ENCODE measurements at places on chromosomes 5 and 9.

- no peak for DNase-seq
These were observed 378.2 kb downstream of the ACTL7B start for GRCh38 chr9:108477529-108478006.

DNA sequence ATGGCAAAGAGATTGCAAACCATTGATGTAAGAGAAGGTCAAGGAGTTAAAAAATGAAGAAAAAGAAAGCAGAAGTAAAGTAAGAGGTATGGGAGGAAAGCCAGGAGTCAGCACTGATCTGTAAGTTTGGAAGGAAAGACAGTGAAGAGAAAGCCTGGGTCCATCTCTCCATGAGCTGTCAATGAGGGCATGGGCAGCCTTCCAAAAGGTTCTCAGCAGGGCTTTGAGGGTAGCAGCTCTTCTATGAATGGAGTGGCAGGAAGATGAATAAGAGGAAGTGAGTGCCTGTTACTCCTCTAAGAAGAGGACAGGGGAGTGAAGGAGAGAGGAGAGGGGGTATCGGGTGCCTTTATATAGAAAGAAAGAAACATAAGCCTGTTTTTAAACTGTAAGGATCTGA is 97.1 kb downstream of the ADCY2 start:
- no peak for DNase-seq

- no peak for DNase-seq
These were observed 330.8 kb downstream of the KDM4C start for GRCh38 chr9:7088611-7089010.

DNA sequence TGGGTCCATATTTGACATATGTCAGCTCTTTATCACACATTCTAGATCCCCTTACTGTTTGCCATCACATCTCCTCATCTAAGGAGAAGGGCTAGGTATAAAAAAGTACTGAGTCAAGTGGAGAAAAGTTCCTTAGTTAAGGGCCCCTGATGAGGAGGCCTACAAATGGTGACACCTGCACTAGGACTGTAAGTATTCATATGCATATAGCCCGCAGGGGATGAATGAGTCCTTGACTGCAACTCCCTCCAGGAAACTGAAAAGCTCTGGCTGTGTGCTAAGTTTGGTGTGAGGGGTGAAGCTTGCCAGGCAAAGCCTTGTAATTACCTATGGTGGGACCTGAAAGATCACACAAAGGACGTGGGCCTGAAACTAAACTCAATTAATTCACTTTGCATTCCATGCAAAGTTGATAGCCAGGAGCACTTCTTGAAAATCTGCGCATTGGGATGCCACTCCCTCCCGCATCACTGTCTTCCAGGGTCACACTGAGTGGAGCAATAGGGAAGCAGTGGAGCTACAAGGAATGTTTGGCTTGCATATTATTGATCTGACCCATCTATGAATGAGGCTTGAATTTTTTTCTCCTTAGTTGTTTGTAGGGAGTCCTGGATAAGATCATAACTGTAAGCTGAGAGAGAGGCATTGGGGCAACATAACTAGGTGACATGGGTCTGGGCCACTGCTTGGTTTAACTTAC is 11.9 kb upstream of the EQTN start:
- no peak for DNase-seq

DNA sequence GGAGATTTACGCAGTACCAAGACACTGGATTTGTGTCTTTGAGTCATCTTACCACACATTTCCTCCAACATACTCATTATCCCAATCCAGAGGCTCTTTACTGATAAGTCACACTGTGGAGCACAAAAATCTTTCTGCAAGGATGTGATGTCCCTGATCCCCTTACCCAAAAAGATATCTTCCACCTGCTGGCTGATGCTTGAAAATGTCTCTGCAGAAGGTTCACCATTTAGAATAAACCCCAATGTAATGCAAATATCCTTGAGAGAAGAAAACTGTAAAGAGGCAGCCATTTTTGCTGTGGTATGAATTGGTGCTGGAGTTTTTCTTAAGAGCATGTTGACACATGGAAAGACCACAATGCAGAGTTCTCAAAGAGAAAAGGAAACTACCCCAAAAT is 65.7 kb upstream of the RORB start:
- DNase-seq = no peak

- DNase-seq = no peak
These were observed 6.5 kb downstream of the DENND1A start for GRCh38 chr9:123923377-123923776.

Data from activated CD4-positive, CD25-positive, alpha-beta regulatory T cell treated with anti-CD3 and anti-CD28 coated beads, Interleukin-2, amount 50 U/mL, for 16 hours (primary cell).